ENCODE measurements at places on chromosomes 11 and 22.

- no peak for DNase-seq
Observed at GRCh38 chr11:111259896-111260295, 14.4 kb downstream of the POU2AF2 start.

DNA sequence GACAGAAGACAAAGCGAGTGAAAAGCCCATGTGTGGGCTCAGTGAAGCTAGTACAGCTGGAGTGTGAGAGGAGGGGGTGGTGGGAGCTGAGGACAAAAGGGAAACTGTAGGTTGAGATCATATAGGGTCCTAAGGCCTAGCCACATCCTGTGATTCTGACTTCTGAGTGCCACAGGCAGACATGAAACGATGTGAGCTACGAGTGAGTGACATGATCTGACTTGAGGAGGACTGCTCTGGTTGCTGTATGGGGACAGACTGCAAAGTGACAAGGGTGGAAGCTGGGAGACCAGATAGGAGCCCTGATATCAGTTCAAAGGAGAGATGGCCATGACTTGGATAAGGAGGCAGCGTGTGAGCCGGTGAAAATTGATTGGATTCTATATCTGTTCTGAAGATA lies 85.4 kb downstream of the MICAL2 start:
- DNase-seq: peak; percentile 52

DNA sequence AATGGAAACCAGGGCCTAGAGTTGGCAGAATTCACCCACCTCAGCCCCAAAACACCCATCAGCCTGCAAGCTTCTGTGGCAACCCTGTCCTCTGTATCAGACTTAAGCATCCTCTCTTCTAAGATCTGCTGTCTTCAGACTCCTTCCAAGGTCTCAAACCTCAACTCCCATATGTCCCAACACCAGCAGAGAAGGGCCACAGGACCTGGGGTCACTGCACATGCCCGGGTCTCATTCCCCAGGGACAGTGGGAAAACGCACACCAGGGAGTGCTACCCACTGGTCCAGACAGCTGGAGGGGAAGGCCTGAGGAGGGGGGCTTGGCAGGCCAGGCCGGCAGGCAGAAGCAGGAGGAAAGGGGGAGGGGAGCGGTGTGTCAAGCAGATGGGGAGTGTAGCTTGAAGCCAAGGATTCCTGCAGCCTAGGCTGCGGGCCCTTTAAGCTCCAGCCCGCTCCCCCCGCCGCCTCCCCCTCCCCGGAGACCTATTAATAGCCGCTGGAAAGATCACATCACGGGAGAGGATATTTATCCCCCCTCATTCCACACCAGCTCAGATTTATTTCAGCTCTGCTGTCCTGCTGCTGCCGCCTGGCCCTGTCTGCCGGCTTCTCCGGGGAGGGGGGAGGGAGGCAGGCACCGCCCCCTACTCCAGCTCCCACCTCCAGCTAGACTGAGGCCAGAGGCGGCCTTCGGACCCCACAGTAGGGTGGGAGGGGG lies 16.7 kb downstream of the BCL9L start:
- DNase-seq: no peak

DNA sequence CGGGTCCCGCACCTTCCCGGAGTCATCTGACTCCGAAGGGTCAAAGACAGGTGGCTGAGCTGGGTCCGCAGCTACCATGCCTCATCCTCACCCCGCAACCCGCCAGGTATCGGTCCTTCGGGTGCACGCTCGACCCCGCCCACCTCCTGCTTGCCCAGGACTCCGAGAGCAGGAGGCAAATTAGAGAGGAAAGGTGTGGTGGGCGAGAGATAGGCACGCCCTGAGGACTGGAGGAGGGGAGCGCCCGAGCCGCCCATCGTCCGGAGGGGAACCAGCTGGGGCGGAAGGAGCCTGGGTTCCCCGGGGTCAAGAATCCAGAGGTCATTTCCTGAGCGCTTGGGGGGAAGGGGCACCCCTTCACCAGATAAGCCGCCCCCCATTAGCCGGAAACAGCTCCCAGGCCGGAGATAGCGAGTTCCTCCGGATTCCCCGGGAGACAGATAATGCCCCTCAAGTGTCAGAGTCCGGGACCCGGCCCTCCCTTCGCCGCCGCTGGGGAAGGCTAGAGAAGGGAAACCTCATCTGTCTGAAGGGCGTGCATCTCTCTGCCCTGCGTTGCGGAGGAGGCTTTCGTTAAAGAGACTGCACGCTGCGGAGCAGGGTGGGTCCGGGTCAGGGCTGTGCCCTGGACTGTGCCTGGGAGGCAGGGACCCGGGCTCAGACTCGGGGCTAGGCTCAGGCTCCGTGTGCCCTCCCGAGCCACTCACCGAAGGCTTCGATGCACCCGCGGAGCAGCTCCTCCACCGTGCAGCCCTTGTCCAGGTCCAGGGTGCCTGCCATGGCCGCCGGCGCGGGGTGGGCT lies 1.7 kb downstream of the RASGRP2 start:
- DNase-seq: no peak

All from erythroblast (primary cell).